ENCODE measurements at places on chromosomes 3 and 15.
A peak's percentile ranks its signal among the peaks of the same experiment; 100 is the strongest.

GRCh38 chr15:80549654-80550053, 145.5 kb upstream of the ABHD17C start:
- DNase-seq: no peak

DNA sequence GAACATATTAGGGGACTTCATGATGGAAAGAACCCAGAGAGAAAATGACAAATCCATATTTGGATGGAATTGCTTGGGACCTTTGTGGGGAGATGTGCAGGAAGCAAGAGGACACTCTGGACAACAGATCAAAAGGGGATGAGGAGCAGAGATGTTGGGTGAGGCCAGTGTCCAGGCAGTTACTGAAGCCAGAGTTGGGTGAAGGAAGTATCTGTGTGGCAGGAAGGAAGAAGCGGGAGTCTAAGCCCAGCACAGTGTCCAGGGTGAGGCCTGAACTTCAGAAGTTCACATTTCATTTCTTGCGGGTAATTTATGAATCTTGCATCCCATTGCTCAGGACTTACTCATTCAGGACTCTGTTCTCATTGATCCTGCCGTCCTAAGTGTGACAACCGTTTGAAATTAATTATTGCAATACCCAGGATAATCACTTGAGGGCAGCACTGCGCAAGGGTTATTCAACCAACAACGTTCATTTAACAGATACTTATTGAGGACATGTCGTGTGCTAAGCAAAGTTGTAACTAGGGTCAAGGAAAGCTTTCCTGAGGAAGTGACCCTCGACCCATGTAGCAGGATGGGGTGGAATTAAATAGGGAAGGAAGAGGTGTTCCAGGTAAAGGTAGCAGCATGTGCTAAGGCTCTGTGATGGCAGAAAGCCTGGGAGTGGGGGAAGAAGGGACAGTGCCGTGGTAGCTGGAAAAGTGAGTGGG, 61.3 kb upstream of the CMTM8 start:
- DNase-seq: peak; percentile 74

DNA sequence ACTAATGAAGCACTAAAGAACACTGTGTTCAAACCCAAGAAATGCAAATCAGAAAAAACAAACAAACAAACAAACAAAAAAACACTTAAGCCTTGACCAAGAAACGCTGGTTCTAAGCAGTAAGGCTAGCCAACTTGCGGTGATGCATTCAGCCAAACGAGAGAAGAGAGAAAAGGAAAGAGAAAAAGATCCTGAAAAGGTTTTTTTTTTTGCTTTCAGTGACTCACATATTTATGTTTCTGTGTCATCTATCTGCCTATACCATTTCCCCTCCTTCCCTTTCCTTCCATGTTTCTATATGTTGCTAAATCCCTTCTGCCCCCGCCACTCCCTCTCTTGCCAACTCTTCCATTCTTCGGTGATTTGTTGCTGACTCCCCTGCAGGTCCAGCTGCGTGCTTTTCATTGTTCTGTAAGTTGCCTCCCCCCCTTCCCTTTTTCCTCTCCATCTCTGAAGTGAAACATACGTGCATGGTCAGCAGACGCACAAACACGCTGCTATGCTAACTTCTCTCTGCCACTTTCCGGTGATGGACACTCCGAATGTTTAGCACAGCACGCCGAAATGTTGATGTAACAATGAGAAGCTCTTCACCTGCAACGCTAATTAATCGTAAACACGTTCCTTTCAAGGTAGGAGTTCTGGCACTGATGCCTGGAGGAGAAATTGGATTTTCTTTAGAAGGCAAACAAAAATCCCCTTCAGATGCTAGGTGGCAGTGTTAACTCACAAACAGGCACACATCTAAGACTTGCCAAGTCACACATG, 154.4 kb downstream of the TUSC7 start:
- peak; percentile 1 for DNase-seq

DNA sequence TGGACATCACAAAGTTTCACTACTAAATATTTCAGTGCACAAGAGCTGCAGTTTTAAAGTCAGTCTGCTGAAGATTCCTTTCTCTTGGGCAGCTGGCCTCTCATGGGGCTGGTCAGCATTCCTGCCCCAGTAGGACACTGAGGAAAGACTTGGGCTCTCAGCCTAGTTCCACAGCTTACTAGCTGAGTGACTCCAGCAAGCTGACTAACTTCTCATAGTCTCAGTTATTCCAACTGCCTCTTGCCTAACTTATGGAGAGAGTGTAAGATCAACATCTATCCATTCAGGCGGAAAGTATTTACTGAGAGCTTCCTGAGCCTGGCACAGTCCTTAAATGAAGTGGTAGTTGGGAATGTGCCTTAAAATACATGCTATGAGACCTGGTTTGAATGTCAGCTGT, 27.0 kb downstream of the TM4SF4 start:
- no peak for DNase-seq

DNA sequence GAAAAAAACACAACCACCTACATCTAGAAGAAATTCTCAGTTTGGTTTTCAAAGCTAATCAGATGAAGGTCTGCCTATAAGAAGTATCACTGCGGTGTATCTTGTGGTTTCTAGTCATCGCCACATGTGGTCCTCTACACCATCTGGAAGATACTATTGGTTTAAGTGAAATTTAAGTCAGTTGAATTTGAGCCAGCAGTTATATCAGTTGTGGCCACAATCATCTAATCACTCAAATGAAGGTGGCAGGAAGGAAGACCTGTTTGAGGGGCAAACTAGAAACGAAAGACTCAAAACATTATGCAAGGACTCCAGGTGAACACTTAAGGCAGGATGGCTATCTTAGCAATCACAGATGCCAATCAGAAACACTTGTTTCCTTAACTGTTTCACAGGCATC, 48.7 kb downstream of the ETV5 start:
- no peak for DNase-seq
